ENCODE measurements at places on chromosomes 6 and 20.

DNA sequence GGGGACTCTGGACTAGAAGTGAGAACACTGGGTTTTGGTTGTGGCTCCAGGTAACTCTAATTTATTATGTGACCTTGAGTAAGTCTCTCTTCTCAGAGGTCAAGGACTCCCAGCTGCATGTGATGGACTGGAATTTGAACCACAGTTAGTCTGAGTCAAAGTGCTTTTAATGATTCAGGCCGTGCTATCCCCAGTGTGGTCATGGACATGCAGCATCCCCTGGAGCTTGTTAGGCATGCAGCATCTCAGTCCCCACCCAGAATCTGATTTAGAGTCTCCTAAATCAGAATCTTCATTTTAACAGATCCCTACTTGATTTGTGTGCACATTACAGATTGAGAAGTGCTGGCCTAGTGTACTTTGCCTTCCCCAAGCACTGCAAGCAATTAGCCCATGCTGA, 74.2 kb downstream of the TOX2 start:
- DNase-seq, result no peak

DNA sequence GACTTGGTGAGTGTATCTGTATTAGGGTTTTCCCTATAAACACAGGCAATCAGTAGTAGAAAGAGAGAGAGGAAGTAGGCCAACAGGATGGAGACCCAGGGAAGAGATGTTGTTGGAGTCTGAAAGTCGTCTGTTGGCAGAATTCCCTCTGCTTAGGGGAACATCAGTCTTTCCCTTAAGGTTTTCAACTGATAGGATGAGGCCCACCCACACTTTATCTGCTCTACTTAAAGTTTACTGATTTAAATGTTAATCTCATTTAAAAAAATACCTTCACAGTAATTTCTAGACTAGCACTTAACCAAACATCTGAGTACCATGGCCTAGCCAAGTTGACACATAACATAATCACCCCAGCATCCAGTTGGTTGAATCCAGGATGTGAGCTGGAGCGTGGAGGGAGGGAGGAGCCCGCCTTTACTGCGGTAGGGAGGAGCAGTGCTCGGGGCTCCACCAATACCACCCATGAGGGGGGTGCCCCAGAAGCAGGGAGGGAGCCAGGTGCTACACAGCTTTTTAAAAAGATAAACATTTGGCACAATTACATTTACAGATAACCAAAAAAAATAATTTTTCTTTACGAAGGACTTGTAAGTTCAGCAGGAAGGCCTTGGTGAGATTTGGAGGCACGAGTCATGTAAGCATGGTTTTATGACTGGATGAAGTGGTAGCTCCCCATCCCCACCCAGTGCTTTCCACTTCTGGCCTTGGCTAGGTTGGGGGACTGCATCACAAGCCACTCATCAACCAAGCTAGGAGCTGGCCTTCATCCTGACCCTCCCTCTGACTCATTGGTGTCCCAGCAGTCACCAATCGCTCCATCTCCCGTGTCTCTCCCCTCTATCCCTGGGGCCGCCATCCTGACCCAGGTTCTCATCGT, 18.4 kb upstream of the SNX9 start:
- no peak for DNase-seq

GRCh38 chr6:132147530-132148011, 196.4 kb upstream of the CCN2 start:
- no peak for DNase-seq

DNA sequence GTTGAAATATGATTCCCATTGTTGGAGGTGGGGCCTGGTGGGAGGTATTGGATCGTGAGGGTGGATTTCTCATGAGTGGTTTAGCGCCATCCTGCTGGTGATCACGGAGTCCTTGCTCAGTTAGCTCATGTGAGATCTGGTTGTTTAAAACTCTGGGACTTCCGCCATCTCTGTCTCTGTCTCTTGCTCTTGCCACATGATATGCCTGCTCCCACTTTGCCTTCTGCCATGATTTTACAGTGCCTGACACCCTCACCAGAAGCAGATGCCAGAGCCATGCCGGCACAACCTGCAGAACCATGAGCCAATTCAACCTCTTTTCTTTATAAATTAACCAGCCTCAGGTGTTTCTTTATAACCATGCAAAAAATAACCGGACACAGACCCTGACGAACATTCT, 44.7 kb upstream of the ZFP64 start:
- no peak for DNase-seq
